ENCODE measurements at places on chromosomes 2 and 18. TPM values are rescaled to one million over a fixed set of nuclear protein-coding genes. Genes with fewer than 3 reads are reported as not detected.
A peak's percentile ranks its signal among the peaks of the same experiment; 100 is the strongest.

GRCh38 chr18:62788111-62788510 is 72.8 kb downstream of the PHLPP1 start:
- H3K27ac ChIP-seq: no peak overlapping the region
- H3K4me3 ChIP-seq: no peak overlapping the region
- no peak for DNase-seq
- no peaks in the 10 kb centered on the region for H3K36me3 ChIP-seq
- no peaks in the 10 kb centered on the region for H3K27me3 ChIP-seq

DNA sequence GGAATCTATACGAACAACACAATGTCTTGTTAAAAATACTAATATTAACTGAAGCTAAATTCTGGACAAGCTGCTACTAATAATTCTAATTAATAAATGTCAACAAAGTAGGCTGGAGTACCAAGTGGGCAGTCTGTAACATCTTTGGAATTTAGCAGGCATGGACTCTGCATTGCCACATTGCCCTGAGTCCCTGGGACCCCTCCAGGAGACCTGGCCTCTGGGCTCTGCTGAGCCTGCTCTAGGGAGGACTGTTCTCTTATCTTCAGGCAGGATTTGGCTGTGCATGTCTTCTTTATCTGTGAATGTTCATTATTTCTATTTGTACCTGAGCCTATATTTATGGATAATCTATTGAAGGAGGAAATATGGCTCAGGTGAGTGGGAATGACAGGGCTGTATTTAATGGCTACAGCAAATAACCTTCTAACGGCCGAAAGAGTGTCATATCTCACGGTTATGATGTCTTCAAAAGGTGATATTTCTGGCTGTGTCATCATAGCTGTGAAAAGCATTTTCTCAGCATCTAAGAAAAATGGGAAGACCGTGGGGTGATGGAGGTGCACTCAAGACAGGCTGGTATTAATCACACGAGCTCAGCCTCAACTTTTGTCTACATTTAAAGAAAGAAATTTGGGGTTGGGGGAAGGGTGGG is 28.6 kb upstream of the SETBP1 start:
- no peaks in the 10 kb centered on the region for H3K4me1 ChIP-seq
- H3K27me3 ChIP-seq: no peaks in the 10 kb centered on the region
- DNase-seq: no peak
- H3K4me3 ChIP-seq: no peak overlapping the region
- no peak overlapping the region for H3K27ac ChIP-seq
- no peaks in the 10 kb centered on the region for H3K36me3 ChIP-seq

GRCh38 chr2:141946016-141946415 is 184.8 kb downstream of the LRP1B start:
- DNase-seq: no peak
- H3K36me3 ChIP-seq: no peaks in the 10 kb centered on the region
- no peak overlapping the region for H3K4me3 ChIP-seq
- H3K4me1 ChIP-seq: no peaks in the 10 kb centered on the region
- no peaks in the 10 kb centered on the region for H3K27me3 ChIP-seq

DNA sequence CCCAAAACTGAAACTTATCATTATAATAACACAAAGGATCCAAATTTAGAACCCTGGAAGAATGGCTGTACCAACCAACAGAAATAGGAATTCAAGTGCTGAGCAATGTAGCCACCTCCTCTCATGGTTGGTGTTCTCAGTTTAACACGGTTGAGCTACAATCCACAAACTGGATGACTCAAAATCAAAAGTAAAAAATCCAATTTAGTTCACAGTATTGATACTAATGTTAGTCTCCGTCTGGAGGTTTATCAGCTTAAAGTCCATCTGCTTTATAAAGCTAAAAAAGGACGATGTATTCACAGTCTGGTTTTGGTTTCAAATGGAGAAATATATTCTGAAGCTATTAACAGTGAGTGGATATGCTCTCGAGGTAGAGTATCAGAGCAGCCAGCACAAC is 40.5 kb downstream of the CNTNAP5 start:
- no peaks in the 10 kb centered on the region for H3K27me3 ChIP-seq
- DNase-seq: no peak
- no peaks in the 10 kb centered on the region for H3K4me1 ChIP-seq

- no peaks in the 10 kb centered on the region for H3K4me1 ChIP-seq
- H3K4me3 ChIP-seq: no peak overlapping the region
- H3K36me3 ChIP-seq: no peaks in the 10 kb centered on the region
- no peak overlapping the region for H3K27ac ChIP-seq
Measured at GRCh38 chr2:119170504-119170903, 12.0 kb upstream of the C1QL2 start.

- no peak overlapping the region for H3K27ac ChIP-seq
- no peak for DNase-seq
Measured at GRCh38 chr2:61732787-61733186, 121.1 kb downstream of the FAM161A start.

GRCh38 chr2:8310557-8311455 is 371.1 kb upstream of the ID2 start:
- peak overlapping the region; percentile 27 for H3K27ac ChIP-seq
- H3K4me3 ChIP-seq: no peak overlapping the region
- no peaks in the 10 kb centered on the region for H3K4me1 ChIP-seq
- no peaks in the 10 kb centered on the region for H3K27me3 ChIP-seq
- DNase-seq: no peak
- no peaks in the 10 kb centered on the region for H3K36me3 ChIP-seq

DNA sequence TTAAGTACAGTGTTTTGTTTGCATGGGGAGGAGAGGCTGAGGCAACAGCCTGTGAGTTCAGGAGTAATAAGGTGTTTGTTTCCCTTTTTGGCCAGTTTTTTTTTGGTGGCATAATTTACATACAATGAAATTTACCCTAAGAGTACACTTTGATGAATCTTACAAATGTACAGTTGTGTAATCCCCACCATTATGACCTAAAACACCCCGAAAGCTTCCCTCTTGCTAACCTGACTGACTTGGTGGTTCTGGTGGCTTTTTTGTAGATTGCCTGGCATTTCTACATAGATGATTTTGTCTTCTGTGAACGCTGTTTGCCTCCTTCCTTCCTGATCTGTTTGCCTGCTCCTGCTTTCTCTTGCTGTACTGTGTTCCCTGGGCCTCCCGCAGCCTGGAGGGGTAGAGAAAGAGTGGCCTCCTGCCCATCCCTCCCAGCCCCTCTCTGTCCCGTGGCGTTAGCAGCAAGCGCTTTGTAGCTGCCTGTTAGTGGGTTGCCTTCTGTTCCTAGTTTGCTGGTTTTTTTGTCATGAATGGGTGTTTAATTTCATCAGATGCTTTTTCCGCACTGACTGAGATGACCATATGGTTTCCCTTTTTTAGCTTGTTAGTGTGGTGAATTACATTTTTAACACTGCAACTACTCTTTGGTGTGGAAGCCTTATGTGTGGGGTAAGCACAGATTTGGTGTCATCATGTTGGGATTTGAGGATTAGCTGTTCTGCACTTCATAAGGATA is 32.1 kb downstream of the ASAP2 start:
- H3K4me3 ChIP-seq: no peak overlapping the region
- H3K27ac ChIP-seq: no peak overlapping the region
- no peaks in the 10 kb centered on the region for H3K27me3 ChIP-seq
- peaks cover 30% of the 10 kb centered on the region for H3K4me1 ChIP-seq

GRCh38 chr2:86464652-86465051 is 23.5 kb downstream of the KDM3A start:
- H3K27me3 ChIP-seq: no peaks in the 10 kb centered on the region
- H3K4me3 ChIP-seq: no peak overlapping the region
- no peak overlapping the region for H3K27ac ChIP-seq

DNA sequence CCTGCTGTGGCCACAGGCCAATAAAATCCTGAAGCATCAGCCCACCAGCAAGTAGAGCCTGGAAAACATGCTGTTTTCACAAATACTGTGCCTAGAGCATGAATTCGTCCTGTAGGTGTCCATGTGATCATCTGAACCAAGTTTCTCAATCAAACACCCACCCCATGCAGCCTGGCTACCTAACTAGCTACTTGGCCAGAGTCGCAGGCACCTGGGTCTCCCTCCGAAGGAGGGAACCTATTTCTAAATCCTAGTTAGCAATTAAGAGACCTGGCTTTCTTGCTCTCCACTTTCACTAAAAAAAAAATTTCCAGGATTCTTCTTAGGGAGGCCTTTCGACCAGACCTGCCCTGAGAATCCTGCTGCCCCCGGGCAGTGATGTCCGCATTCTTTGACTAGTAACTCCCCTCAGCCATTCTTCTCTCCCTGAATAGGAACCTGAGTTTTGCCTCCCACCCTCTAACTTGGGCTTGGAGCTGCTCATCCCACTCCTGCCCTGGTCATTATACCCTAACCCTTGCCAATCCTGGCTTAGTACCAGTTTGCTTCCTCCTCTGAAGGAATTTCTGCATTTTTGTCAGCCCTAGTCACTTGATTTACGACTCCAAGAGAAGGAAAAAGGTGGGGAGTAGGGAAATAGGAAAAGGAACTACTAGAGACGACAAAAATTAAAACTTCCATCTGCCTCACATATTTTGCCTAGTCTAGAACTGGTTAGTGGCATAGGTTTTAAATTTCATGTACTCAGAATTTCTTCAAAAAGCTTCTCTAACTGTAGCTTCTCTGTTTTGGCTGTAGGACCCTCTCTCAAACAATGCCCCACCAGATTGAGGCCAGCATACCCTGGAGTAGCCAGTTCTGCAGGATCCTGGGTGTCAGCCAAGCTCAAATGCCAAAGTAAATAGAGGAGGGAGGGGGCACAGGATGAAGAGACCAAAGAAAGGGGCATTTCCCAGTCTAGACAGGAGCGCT is 25.4 kb upstream of the TANK start:
- H3K36me3 ChIP-seq: no peaks in the 10 kb centered on the region
- no peaks in the 10 kb centered on the region for H3K27me3 ChIP-seq
- DNase-seq: no peak

Gene FTCDNL1
- total RNA-seq: 1.7 TPM

Gene WNT6
- total RNA-seq: not detected

Gene TEX44
- not detected for total RNA-seq

Gene MTA3
- total RNA-seq: 45.6 TPM

Data from Peyer's patch (tissue), 4 donors.